Activated CD8-positive, alpha-beta T cell treated with anti-CD3 and anti-CD28 coated beads, Interleukin-2, amount 10 ng/mL, durations not matched to agents 7 days and 5 days (primary cell): ENCODE measurements at places on chromosomes 5 and 9. TPM values are rescaled to one million over a fixed set of nuclear protein-coding genes. Genes with fewer than 3 reads are reported as not detected.

GRCh38 chr5:122697191-122697590, 77.7 kb upstream of the SNX2 start:
- no peak for DNase-seq

DNA sequence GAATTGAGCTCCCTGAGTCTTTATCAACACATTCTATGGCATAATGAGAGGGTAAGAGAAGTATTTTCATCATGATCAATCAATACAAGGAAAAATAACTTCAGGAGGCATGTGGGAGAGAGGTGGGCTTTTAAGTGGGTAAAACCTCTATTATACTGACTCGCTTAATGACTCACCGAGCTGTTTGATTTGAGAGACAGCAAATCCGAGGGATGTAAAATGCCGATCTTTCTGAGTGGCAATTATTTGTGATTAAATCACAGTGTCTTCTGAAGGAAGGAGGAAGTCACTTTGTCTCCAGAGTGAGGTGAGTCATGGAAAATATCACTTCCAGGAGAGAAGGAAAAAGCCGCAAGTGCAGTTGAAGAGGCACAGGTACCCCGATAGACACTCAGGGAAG, 320.4 kb downstream of the DRD1 start:
- no peak for DNase-seq

DNA sequence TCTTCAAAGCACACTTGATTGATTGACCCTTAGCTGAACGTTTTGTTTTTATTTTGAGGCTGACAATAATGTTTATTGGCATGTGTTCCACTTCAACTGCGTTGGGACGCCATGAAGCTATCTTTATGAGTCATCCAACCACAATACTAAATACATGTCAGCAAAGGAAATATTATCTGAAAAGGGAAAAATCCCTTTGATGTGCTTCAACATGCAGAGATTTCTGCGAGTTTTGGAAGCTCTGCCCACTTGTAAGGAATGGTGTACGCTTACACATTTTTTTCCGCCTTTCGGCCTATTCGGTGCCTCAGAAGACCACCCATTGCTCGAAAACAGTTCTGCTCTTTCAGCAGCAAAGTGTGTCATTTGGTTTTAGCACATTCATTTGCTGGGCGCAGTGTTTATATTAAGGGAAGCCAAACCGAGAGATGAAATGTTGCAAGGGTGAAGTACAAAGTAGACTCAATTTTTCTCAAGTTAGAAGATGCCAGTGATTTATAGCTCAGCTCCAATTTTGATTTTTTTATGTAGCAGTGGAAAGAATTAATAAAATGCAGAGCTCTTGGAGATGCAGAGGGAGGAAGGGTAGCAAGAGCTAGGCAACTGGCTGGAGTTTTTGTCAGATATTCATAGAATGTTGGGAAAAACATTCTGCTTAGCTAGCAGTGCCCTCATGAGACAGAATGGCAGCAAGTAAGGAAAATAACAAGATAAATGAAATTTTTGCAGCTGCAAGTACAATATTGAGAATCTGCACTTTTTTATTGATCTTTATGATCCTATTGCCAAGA, 68.9 kb downstream of the PRDM6 start:
- DNase-seq: no peak

Gene HACD4
- total RNA-seq: 13.3 TPM

DNA sequence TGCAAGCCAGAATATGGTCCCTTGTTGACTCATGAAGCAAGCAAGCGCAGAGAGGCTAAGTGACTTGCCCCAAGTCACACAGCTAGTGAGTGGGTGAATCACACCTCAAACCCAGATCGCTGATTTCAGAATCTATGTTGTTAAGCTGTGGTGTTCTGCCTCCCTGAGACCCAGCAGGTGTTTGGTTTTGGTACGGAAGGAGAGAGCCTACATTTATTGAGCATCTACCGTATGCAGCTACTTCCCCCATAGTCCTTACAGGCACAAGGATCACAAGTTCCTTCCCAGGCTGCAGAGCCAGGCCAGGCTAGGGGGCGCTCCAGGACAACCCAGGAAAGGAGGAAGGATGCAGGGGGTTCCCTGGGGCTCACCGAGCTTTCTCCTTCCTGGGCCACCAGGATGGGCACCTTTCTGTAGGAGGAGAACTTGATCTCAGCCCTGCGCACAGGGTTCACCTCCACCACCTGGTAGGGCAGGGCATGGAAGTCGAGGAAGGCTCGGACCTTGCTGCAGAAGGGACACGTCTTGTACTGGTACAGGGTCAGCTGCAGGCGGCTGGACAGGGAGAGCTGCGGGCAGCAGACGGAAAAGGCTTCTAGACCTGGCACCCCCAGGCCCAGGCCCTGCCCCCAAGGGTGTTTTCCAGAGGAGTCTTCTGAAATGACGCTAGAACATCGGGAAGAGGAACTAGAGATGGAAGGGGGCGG, 2.5 kb downstream of the PTGES2 start:
- peak; percentile 51 for DNase-seq

DNA sequence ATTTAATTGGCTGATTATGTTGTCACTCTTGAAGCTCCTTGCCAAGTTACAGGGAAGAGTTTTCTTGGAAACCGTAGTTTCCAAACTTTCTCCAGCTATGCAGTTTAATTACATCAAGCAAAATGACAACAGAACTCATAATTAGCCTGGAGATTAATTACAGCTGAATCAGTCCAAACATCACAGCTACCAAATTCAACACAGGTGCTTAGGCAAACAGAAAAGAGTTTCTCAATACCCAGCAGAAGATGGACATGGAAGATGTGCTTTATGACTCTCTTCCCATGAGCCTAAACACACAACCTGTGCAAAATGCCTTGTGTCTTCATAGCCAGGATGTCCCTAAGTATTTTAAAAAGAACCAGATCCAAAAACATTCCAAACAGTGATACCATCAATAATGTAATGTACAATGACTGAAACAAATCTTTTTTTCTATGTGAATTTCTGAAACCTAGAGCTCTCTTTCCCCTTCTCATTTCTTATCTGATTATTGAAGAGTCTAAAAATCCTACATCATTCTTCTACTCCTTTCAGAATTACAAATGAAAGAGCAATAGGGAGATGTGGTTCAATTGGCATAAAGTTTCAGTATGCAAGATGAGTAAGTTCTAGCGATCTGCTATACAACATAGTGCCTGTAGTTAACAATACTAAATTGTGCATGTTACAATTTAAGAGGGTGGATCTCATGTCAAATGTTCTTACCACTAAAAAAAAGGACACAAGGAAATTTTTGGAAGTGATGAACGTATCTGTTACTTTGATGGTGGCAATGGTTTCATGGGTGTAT, 124.3 kb downstream of the RASEF start:
- DNase-seq: no peak

Gene OR13C9
- not detected for total RNA-seq

- no peak for DNase-seq
Measured at GRCh38 chr5:127068493-127069214, 4.6 kb downstream of the C5orf63 start.

Gene SLC6A19
- not detected for total RNA-seq

DNA sequence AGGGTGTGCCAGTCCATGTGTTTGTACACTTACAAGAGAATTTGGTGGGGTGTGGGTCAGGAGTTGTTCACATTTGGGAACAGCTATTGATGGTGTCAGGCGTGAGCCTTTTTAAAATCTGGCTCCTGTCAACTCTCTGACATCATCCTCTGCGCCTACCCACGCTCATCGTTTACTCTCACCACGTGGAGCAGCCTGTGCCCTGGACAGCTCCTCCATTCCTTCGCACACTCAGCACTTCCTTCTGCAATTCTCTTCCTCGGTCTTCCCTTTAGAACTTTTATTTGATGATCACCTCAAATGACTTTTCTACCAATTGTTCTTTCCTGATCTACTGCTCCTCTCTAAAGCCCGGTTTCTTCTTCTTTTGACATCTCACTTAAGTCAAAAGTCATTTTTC, 42.1 kb upstream of the GNAQ start:
- DNase-seq: no peak

DNA sequence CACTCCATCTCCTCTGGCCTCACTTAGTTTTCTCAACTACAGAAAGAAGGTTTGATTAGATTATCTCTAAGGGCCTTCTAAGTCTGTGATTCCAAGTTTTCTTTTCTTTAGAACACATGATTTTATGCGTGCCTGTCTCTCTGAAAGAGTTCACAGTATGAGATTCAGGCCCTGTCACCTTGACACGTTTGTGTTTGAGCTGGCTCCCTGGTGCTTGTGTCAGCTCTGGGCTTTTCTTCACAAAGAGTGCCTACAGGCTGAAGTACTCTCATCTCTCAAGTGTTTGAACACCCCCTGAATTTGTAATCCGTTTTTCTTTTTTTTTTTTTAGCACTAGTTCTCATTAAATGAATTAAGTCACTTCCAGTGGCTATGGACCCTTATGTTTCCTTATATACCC, 306.9 kb upstream of the C9orf72 start:
- DNase-seq: no peak

DNA sequence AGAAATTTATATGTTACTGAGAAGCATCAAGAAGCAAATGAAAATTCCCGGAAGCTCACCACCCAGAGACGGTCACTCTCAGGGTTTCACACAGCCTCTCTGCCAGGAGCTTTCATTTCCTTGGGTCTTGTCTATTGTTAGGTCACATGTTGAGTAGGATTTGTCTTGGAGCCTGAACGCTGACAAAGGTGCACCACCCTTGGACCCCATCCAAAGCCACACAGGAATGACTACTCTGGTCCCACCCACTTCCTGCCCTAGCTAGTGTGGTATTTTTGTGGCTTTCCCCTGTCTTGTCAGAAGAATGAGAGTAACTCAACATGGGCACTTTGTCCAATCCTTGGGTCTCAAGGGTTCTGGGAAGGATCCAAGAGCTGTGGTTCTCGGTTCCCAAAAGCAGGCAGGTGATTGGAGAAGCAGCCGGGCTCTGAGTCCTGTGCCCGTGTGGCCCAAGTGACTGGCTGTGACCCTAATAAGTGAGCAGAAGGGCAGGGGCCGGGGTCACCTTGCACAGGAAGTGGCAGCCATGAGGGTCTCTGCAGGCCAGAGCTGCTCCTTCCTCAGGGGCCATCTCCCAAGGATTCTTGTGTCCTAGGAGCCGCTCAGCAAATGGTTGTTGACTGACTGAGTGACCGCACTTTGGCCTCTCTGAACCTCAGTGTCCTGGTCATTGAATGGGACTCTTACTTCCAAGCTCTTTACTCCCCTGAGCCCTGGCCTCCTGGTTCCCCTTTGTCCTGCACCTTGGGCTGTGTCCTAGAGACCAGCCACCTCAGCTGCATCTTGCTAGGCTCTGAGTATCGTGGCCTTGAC, 6.9 kb downstream of the FGD3 start:
- DNase-seq: peak; percentile 86

DNA sequence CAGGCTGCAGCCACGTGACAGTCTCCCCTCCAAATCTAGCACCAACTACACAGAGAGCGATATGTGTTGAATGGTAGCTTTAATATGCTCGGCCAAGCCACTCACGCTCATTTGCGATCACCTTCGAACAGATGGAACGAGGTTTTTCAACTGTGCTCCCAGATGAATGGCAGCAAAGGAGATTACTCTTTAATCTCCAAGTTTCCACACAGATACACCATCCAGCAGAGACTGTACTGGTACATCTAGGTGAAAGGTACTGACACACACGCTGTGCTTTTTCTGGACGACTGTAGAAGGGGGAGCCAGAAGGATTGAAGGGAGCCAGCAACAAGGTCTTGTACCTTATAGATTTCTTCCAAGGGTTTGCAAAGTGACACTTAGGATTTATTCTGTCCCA, 263.9 kb downstream of the NR3C1 start:
- DNase-seq: no peak

DNA sequence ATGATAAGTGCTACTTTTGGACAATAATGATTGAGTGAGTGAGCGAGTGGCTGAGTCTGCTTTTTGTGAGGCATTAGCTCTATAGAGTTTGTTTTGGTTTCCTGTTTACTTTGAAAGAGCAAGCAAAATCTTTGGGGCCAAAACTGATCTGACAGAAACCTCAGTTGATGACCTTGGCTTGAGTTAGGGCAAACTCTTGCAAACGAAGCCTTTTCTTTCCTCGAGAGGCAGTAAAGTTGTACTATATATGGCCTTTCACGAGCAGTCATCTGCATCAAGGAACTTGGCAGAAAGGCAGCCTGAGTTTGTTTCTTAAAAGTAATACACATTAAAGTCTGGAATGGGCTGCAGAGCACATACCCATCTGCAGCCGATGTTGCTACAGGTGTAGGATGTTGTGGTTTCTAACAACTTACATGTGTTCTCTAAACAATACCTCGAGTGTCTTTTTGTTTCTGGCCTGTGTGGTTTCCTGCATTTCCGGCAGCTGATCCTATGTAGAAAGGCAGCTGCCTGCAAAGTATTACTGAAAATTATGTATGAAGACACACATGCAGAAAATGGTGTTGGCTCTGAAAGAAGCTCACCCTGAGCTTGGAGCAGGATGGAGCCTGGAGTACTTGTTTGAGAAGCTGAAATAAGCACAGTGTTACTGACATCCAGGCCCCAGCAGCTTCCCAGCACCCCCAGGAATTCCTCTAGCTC, 60.8 kb downstream of the FOXD1 start:
- DNase-seq: peak; percentile 80

GRCh38 chr9:78644359-78644758, 347.4 kb downstream of the PSAT1 start:
- DNase-seq: no peak

GRCh38 chr9:94919376-94920098, 193.0 kb downstream of the AOPEP start:
- DNase-seq: no peak

- DNase-seq: no peak
Measured at GRCh38 chr5:180214870-180215770, 6.1 kb upstream of the RASGEF1C start.

Gene AP3B1
- 42.9 TPM for total RNA-seq

DNA sequence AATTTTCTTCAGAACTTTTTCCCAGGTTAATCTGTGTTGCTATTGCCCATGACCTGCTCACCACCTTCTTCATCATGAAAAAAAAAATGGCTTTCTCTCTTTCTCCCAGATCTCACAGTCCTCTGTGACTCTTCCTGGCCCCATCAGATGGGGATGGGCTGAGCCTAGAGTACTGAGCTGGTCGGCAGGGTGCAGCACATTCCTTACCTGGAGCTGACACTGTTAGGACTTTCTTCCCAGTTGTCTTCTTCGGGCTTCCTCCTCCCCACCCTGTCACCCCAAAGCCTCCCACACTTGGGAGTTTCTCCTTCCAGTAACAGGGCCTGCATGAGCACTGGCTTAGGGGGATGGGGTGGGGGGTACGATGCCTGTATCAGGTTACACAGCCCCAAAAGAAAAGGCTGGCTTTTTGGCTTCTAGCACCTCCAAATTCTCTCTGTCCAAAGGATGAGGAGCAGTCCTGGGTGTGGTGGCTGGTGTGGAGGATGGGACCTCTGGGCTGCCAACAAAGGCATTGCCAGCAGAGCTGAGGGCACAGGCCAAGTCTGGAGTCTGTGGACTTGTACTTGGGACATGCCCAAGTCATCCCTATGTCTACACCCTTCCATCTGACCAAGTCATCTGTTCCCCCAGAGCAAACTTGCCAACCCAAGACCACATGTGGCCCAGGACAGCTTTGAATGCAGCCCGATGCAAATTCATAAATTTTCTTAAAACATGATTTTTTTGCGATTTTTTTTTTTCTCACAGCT, 68.0 kb upstream of the HSPA9 start:
- no peak for DNase-seq

Gene SPINK7
- total RNA-seq: not detected

- no peak for DNase-seq
Measured at GRCh38 chr5:110087829-110088228, 398.1 kb downstream of the MAN2A1 start.
